ENCODE measurements at places on chromosomes 2 and 18. TPM values are rescaled to one million over a fixed set of nuclear protein-coding genes. Genes with fewer than 3 reads are reported as not detected.

DNA sequence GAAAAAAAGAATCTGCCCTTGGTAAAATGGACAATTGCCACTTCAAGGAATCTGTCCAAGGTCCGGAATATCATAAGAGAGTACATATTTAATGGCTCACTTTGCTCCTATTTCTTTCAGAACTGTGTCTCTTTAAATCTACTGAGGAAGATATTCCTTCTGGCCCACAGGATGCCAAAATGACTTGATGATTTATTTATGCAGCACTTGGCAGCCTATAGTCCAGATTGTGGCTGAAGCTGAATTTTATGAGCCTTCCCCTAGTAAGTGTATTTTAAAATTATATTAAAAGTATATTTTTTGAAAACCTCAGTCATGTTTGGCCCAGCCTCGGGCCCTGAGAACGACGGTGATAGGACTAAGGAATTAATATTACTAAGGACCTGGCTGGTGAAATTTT is 465.1 kb upstream of the HNRNPA3 start:
- peak; percentile 71 for DNase-seq

- no peak for DNase-seq
Observed at GRCh38 chr2:235132651-235133050, 180.8 kb downstream of the SH3BP4 start.

MERTK gene
- 3.9 TPM for polyA plus RNA-seq

- DNase-seq, result no peak
Observed at GRCh38 chr2:1041012-1041805, 90.6 kb downstream of the SNTG2 start.

GRCh38 chr2:207483477-207483876 is 46.3 kb upstream of the CREB1 start:
- no peak for DNase-seq

QPCT gene
- 4.4 TPM for polyA plus RNA-seq

DNA sequence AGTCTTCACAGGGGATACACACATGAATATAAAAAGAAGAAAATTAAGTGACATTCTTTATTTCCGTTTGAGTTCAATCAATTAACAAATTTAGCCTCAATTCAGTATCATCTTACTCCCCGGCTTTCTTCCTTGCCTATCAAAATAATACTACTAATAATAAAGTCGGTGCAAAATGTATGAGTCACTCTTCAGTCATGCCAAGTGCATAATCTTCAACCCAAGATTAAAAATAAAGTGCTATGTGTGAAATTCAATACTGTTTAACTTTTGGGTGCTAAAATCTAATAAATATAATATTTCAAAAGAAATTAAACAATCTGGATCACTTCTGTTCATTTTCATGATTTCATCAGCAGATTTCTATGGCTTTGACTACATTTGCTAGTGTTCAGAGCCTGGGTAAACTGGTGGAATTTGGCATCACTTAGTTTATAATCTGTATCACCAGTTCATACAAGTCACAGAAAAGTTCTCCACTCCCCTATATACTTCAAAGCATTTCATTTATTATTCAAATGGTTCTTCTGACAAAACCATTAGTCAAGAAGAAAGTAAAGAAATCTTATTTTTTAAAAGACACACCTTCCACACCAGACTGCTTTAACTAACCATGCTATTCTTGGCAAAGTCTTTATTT is 183.6 kb downstream of the THADA start:
- no peak for DNase-seq

DNA sequence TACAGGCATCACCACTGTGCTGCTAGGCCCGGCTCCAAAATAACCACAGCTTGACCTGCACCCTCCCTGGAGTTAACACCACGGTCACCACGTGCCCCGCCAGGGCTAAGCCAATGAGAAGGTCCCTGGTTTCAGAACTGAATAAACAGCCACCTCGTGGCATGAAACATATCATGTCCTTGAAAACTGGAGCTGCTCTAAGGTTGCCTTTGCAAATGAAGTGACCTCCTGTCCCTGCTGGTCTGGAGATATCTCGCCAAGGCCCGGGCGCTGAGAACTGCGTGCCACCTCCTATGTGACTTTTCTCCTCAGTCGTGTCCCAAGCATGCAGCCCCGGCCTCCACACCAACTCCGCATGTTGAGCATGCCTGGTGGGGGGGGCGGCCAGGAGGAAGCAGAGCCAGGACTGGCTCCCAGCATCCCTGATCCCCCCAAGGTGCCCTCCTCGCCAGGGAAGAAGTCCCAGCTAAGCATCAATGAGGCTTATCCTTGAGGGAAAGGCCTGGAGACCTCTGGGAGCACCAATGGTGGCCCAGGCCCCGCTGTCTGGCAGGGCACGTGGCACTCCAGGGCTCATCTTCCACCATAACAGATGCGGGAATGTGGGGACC is 16.3 kb upstream of the KCNG2 start:
- DNase-seq, result peak; percentile 28

GRCh38 chr18:76697441-76697901 is 124.9 kb upstream of the ZNF236 start:
- DNase-seq, result peak; percentile 74

DNA sequence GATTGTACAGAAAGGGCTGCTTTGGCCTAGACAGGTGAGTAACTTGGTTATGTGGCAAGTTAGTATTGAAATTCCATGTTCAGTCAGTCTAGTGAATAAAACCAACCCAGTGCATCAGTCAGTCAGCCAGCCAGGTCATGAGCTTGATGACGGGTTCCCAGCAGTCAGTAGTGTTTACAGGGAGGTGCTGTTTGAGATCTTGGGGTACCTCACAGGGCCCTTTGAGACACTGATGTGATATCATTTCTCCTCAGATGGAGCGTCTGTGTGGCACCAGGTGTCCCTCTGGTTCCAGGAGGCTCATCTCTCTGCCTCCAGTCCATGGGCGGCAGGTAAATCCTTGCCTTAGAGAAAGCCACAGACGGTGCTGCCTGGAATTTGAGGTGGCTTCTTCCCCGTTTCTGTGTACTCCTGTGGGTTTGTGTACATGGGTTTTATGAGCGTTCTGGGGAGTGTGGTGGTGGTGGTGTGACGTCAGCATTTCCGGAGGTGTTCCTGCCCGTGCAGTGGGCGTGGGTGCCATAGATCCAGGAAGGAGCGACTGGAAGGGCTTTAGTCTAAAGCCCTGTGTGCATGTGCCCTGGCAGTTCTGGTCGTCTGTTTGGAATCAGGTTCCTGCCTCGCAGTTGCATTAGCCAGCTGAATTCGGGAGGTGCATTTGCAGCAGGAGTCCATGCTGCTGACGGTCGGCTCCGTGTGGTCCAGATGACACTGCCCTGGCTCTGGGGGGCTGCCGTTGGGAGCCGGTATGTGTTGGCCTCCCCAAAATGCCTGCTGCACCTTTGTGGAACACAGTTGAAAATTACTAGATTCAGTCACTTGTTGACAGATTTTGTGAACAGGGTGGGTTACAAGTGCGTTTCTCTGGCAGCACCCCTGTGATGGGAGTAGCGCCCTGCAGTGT is 2.1 kb downstream of the CTDP1 start:
- DNase-seq, result no peak

DNA sequence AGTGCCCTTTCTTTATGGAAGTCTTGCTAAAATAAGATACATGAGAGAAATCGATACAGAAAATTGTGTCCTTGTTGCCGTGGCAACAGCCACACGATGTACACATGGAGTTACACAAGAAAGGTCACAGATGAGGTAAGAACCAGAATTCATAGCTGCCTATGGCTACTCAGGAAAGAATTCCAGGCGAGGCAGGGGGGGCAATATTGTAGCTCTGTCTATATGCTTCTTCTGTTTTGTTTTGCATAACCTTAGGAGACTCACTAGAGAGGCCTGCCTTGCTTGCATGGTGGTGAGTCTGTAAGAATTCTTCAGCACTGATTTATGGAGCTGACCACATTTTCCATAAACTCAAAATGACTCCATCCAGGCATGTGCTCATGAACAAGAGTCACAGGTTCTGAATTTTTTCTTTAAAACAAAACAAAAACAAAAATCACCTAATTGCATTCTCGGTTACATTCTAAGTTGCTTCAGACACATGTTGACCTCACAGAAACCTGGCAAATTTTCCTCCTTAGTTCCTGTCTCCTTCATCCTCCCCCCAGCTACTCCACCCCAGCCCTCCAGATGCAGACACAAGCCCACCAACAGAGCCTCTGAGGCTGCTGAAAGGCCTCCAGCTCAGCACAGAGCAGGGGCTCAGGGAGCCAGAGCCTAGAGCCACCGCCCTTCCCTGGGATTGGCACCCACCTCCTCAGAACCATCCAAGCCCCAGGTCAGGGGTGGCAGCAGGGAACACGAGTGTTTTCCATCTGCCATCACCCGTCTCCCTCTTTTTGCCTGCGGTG is 183.5 kb downstream of the ANTXR1 start:
- DNase-seq, result no peak

GRCh38 chr2:19435815-19436214 is 77.4 kb upstream of the OSR1 start:
- DNase-seq, result no peak

DNA sequence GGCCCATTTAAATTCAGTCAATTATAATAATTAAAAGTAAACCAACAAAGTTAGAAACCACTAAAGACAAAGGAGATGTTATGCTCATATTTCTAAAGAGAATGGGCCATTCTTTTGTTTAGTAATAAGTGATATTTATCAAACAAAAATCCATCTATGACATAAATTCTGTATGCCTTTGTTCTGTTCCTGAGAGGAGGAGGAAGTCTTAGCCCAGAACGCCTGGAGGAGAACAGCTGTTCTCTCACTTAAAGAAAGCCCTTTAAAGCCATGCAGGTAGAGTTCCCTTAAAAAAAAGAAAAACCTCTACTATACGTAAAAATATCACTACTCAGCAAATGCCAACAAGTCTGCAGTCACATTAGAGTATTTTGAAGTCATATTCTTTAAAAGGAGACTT is 15.5 kb downstream of the LAMA1 start:
- DNase-seq, result no peak

DNA sequence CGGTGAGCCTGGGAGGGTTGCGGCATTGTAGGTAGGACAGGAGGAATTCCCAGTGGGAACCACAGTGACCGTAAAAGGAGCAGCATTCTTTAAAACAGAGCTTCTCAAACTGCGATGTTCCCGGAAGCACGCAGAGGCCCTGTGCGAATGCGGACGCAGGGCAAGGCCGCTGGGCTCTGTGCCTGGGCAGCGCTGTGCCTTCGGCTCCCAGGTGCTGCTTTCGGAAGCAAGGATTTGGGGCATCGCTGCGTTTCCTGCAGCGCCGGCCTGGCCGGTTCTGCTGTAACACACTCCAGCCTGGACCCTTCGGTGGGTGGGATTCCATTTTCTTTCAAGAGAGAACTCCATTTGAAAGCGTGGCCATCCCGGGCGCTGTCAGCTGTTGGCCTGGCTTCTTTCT is 118.6 kb downstream of the PTGR3 start:
- no peak for DNase-seq

DNA sequence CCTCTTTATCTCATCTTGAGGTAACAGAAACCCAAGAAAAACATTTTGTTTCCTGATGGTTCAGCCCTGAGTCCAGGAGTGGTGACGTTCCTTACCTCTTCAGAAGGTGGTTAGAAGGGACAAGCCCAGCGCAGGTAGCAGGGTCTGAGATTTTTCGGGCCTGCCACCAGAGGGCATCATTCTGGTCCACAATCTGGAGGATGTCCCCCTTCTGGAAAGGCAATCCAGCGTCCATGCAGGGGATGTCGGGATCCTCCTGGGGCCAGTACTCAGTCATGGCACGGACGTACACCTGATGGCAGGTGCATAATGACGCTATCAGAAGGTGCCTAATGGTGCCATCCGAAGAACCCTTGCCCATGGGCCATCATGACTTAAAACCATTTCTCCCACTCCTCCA is 17.7 kb downstream of the MPP4 start:
- DNase-seq, result no peak

DNA sequence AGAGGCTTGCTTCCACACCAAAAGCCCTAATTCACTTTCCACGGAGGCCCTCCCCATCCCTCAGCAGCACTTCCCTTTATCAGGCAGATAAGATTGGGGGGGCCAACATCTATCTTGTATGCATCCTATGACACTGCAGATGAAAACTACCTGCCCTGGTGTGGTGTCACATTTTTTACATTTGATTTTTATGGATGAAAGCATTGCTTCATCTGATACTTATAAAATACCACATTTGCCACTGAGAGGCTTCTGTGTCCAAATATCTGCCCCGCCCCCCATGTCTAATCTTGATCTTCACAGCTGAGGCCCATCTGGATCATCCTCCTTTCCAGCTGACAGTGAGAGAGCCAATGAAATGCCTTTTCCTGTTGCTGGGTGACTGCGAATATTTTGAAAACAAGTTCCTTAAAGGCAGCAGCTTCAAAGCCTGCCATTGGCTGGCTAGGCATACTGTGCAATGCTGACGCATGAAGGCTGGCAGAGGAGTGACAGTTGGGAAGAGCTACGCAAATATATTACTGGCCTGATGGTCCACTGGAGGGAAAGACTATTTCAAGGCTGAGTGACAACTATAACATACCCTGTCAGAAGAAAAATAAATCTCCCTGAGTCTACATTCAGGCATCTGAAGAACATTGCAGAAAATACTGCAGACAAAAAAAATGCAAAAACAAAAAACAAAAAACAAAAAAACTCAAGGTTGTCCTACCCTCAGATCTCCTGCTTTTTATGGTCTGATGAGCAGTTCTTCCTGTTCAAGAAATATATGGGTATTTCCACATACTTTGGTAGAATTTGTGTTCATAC is 318.7 kb downstream of the PDE11A start:
- peak; percentile 27 for DNase-seq

- no peak for DNase-seq
Observed at GRCh38 chr2:241866790-241867645, 2.5 kb upstream of the RTP5 start.

AKAIN1 gene
- polyA plus RNA-seq, result not detected

- DNase-seq, result no peak
Observed at GRCh38 chr2:224556381-224556780, 28.8 kb downstream of the CUL3 start.

All from stomach (tissue), 19 donors.